ENCODE measurements at places on chromosomes 11 and 22. TPM values are rescaled to one million over a fixed set of nuclear protein-coding genes. Genes with fewer than 3 reads are reported as not detected.

GRCh38 chr11:117597071-117597470 is 199.9 kb downstream of the DSCAML1 start:
- no peaks in the 10 kb centered on the region for H3K4me1 ChIP-seq
- peaks cover 8% of the 10 kb centered on the region for H3K27me3 ChIP-seq
- H3K36me3 ChIP-seq: no peaks in the 10 kb centered on the region
- no peak overlapping the region for H3K27ac ChIP-seq
- H3K4me3 ChIP-seq: no peak overlapping the region

- no peaks in the 10 kb centered on the region for H3K27me3 ChIP-seq
- H3K27ac ChIP-seq: no peak overlapping the region
- no peaks in the 10 kb centered on the region for H3K36me3 ChIP-seq
- H3K4me1 ChIP-seq: no peaks in the 10 kb centered on the region
- DNase-seq: no peak
Measured at GRCh38 chr11:125835748-125836147, 2.6 kb downstream of the PATE4 start.

- H3K27ac ChIP-seq: no peak overlapping the region
- DNase-seq: no peak
- H3K4me1 ChIP-seq: peaks cover 18% of the 10 kb centered on the region
Measured at GRCh38 chr22:24430431-24431308, 3.3 kb downstream of the ADORA2A start.

DNA sequence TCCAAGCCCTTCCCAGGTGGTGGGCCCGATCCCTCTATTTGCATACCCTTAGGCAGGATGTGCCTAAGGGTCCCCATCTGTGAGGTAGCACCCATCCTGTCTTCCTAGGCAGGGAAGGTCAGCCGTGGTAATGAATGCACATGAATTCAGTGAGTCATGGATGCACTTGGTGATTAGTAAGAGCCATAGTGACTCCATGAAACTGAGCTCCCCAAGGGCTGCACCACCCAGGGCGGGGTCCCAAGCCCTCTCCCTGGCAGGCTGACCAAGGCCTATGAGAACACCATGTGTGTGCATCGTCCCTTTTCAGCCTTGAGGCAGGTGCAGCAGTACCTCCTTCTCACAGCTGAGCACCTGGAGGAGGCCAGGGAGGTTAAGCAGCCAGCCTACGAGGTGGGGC is 15.6 kb upstream of the SUSD2 start:
- H3K4me3 ChIP-seq: no peak overlapping the region
- peaks cover 89% of the 10 kb centered on the region for H3K36me3 ChIP-seq
- H3K27me3 ChIP-seq: no peaks in the 10 kb centered on the region
- DNase-seq: no peak
- H3K27ac ChIP-seq: no peak overlapping the region
- H3K4me1 ChIP-seq: no peaks in the 10 kb centered on the region

- no peak overlapping the region for H3K4me3 ChIP-seq
- peaks cover 2% of the 10 kb centered on the region for H3K27me3 ChIP-seq
- no peak overlapping the region for H3K27ac ChIP-seq
- H3K36me3 ChIP-seq: no peaks in the 10 kb centered on the region
- no peak for DNase-seq
- H3K4me1 ChIP-seq: no peaks in the 10 kb centered on the region
Measured at GRCh38 chr22:17339095-17339693, 30.1 kb upstream of the CECR2 start.

DNA sequence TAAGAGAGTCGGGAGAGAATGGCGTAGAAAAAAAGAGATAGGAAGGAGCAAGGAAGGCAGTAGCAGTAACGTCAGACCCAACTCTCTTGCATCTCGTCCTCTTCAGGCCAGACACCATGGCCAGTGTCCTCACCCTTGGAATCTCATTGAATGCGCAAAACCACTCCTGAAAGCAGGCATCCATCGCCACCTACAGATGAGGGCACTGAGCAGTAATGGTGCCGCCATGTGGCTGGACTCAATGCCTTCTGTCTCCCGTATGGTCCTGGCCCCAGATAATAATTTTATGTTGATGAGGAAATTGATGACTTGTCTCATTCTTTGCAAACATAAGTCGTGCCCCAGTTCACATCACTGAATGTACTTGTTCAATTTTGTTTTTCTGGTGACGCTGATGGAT is 17.8 kb upstream of the ALX4 start:
- no peak overlapping the region for H3K4me3 ChIP-seq
- no peaks in the 10 kb centered on the region for H3K36me3 ChIP-seq
- H3K4me1 ChIP-seq: no peaks in the 10 kb centered on the region
- peaks cover 93% of the 10 kb centered on the region for H3K27me3 ChIP-seq

DNA sequence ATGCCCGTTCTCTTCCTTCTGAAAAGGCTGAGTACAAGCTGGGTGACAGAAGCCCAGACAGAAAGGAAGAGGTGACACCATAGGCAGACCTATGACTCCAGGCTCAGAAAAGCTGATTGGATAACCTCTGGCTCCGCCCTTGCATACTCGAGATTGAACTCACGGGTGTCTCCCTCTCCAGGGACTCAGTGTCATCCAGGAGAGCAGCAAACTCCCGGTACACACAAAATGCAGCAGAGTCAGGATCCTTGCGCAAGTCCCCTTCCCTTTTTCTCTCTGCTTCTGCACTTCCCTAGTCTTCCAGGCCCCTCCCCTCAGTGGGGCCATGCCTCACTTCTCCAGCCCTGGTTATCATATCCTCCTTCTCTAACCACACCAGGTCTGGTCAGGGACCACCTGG is 9.8 kb downstream of the SCN4B start:
- peaks cover 52% of the 10 kb centered on the region for H3K27me3 ChIP-seq
- no peak overlapping the region for H3K27ac ChIP-seq
- no peaks in the 10 kb centered on the region for H3K36me3 ChIP-seq
- H3K4me1 ChIP-seq: no peaks in the 10 kb centered on the region

DNA sequence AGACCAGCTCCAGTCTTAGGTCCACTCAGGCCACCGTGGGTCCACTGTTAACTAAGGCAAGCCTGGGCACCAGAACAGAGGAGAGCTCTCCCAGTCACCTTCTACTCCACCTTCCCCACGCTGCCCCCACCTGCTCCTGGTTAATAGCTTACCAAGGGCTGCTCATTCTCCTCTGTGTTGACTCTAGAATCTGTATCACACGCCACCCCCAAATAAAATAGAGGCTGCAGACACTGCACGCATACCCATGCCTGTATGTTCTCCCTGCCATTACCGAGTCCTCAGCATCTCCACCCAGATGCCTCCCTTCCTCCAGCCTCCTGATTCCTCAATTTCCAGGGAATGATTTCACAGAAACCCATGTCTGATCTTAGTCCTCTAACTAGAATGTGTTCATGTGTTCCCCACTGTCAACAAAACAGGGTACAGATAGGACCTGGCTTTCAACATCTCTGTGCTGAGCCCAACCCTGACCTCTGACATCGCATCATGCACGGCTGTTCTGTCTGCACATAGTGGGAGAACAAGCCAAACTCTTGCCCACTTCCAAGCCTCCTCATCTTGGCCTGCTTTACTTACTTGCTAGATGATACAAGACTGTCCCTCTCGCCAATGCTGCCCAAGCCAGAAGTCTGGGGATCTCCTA is 49.8 kb downstream of the SMCO4 start:
- H3K27ac ChIP-seq: no peak overlapping the region
- peaks cover 2% of the 10 kb centered on the region for H3K36me3 ChIP-seq
- H3K4me1 ChIP-seq: peaks cover 24% of the 10 kb centered on the region
- H3K4me3 ChIP-seq: no peak overlapping the region

- H3K27ac ChIP-seq: no peak overlapping the region
- no peaks in the 10 kb centered on the region for H3K27me3 ChIP-seq
- no peak for DNase-seq
- no peaks in the 10 kb centered on the region for H3K36me3 ChIP-seq
- no peak overlapping the region for H3K4me3 ChIP-seq
Measured at GRCh38 chr22:49229483-49230193, 598.0 kb downstream of the BRD1 start.

DNA sequence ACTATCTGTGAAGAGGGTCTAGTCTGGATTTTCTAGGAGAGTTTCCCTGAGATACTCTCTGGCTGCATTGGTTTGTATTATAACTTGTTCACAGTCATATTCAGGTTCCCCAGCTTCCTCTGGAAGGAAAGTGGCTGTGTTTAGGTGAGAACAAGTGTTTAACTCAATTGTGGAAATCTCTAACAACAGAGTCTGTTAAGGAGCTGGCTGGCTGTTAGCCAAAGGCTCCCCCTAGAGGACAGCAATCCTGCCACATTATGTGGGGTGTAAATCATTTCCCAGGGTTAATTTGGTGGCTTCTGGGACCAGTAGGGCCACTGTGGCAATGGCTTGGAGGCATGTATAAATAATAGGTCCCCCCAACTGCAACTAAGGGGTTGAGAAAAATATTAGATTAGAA is 18.4 kb downstream of the MS4A6E start:
- no peaks in the 10 kb centered on the region for H3K27me3 ChIP-seq
- H3K4me1 ChIP-seq: no peaks in the 10 kb centered on the region
- no peak overlapping the region for H3K4me3 ChIP-seq
- no peaks in the 10 kb centered on the region for H3K36me3 ChIP-seq

DNA sequence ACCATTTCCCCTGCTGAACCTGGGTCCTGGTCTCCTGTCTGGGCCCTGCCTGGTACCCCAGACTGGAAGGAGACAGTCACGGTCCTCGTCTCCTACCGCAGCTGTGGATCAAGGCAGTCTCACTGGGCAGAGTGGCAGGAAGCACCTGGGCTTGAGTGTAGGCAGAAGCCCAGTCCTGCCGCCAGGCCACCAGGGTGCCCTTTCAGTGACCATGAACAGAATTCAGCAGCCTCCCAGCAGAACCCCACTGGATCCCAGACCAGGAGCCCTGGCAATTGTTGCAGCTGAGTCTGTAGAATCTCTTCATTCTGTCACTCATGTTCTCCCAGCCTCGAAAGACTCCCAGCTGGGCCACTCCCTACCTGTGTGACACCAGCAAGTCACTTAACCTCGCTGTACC is 25.5 kb upstream of the CREB3L1 start:
- no peak overlapping the region for H3K27ac ChIP-seq
- no peaks in the 10 kb centered on the region for H3K36me3 ChIP-seq
- no peak for DNase-seq
- peaks cover 54% of the 10 kb centered on the region for H3K4me1 ChIP-seq

DNA sequence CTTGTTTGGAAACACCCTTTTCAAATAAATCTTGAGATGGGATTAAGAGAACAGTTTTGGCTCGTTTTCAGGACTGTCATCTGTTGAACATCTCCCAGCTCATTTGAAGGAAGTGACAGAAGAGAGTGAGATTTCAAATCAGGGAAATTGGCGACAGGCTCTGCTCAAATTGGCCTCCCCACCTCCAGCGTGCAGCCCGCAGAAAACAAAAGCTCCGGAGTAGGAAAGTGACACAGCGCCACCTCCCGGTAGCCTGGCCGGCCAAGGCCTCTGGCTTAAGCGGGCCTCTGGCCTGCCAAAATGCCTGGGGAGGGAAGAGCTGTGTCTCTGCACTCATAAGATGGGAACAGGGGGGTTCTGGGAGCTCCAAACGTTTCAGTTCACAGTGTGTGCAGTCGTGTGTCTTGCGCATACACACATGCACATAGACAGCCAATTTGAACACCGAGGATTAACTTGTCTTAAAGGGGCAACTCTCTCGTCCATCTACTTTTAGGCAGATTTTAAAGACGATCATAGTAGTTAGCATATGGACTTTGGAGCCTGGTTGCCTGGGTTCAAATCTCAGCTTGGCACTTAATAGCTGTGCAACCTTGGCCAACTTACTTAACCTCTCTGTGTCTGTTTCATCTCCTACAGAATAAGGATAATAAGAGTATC is 132.7 kb upstream of the RCN1 start:
- no peaks in the 10 kb centered on the region for H3K4me1 ChIP-seq
- H3K27ac ChIP-seq: no peak overlapping the region
- H3K4me3 ChIP-seq: no peak overlapping the region
- H3K27me3 ChIP-seq: no peaks in the 10 kb centered on the region
- DNase-seq: no peak

Gene NPAS4
- polyA plus RNA-seq: 1.7 TPM

Gene POU2AF3
- polyA plus RNA-seq: 17.2 TPM

Gene POU2AF1
- polyA plus RNA-seq: 1.2 TPM

Gene MFRP
- 0.01 TPM for polyA plus RNA-seq

Gene ARFGAP3
- polyA plus RNA-seq: 70.8 TPM

Gene SMC1B
- 0.27 TPM for polyA plus RNA-seq

Gene LDLRAD3
- 11.1 TPM for polyA plus RNA-seq

All from large intestine (tissue), 12 donors.